A549 treated with DMSO at 1 μM for 4 hours (cell line): ENCODE measurements at places on chromosomes 16 and 17. TPM values are rescaled to one million over a fixed set of nuclear protein-coding genes. Genes with fewer than 3 reads are reported as not detected.

CHST6 gene
- total RNA-seq, result 0.07 to 0.16 TPM (median 0.12 TPM) in 5 replicates

EMP2 gene
- total RNA-seq, result 18.3 to 27.7 TPM (median 25.3 TPM) in 5 replicates

CLEC18A gene
- total RNA-seq, result 0.07 to 0.20 TPM (median 0.14 TPM) in 4 of 5 replicates, not detected in the other

WNT9B gene
- not detected in 5 replicates for total RNA-seq

HES7 gene
- 0.63 to 1.6 TPM (median 1.3 TPM) in 5 replicates for total RNA-seq

CD300E gene
- total RNA-seq, result not detected in 5 replicates

SLC16A5 gene
- 23.9 to 31.5 TPM (median 27.3 TPM) in 5 replicates for total RNA-seq

RGS11 gene
- 3.5 to 4.7 TPM (median 4.4 TPM) in 5 replicates for total RNA-seq

ICAM2 gene
- 0.15 to 0.23 TPM in 2 of 5 replicates, not detected in the others for total RNA-seq

TEDC2 gene
- 16.3 to 25.4 TPM (median 22.3 TPM) in 5 replicates for total RNA-seq

TBC1D3K gene
- not detected in 5 replicates for total RNA-seq

CASKIN1 gene
- 0.32 to 1.8 TPM (median 0.50 TPM) in 5 replicates for total RNA-seq

TMED6 gene
- total RNA-seq, result 0.09 to 0.20 TPM in 2 of 5 replicates, not detected in the others

UMOD gene
- not detected in 5 replicates for total RNA-seq

PRMT7 gene
- total RNA-seq, result 30.2 to 32.7 TPM (median 31.2 TPM) in 5 replicates

SDK2 gene
- total RNA-seq, result 0.30 to 0.56 TPM (median 0.45 TPM) in 5 replicates

CHST5 gene
- total RNA-seq, result 0.07 to 0.10 TPM (median 0.08 TPM) in 3 of 5 replicates, not detected in the others

AOC3 gene
- total RNA-seq, result 0.99 to 2.0 TPM (median 1.5 TPM) in 5 replicates

LGALS9B gene
- not detected in 5 replicates for total RNA-seq

PITPNM3 gene
- 1.6 to 2.9 TPM (median 2.2 TPM) in 5 replicates for total RNA-seq

MT1H gene
- total RNA-seq, result not detected in 5 replicates

ZCCHC14 gene
- total RNA-seq, result 8.4 to 11.6 TPM (median 10.4 TPM) in 5 replicates

LDAF1 gene
- total RNA-seq, result 16.4 to 25.2 TPM (median 20.6 TPM) in 5 replicates

SLC52A1 gene
- total RNA-seq, result 0.34 to 1.2 TPM (median 0.68 TPM) in 5 replicates

OR1G1 gene
- not detected in 5 replicates for total RNA-seq

DNAI2 gene
- not detected in 5 replicates for total RNA-seq

SHCBP1 gene
- total RNA-seq, result 33.9 to 41.3 TPM (median 40.4 TPM) in 5 replicates

PLA2G10 gene
- total RNA-seq, result 0.17 to 0.25 TPM in 2 of 5 replicates, not detected in the others

STXBP4 gene
- total RNA-seq, result 4.1 to 7.4 TPM (median 5.3 TPM) in 5 replicates

KRTAP4-12 gene
- total RNA-seq, result not detected in 5 replicates

RILP gene
- 13.4 to 18.0 TPM (median 17.5 TPM) in 5 replicates for total RNA-seq

SCGB1C2 gene
- not detected in 5 replicates for total RNA-seq

TCAP gene
- 0.77 to 1.8 TPM (median 1.0 TPM) in 5 replicates for total RNA-seq

COX10 gene
- 19.3 to 22.6 TPM (median 21.1 TPM) in 5 replicates for total RNA-seq

RAB37 gene
- total RNA-seq, result 0.99 to 1.6 TPM (median 1.3 TPM) in 5 replicates

CMTM2 gene
- total RNA-seq, result not detected in 5 replicates

ARHGAP44 gene
- 3.0 to 3.6 TPM (median 3.1 TPM) in 5 replicates for total RNA-seq

PPM1E gene
- 0.06 to 0.08 TPM (median 0.07 TPM) in 5 replicates for total RNA-seq

PRRT2 gene
- total RNA-seq, result 0.30 to 0.43 TPM (median 0.34 TPM) in 5 replicates

MYOCD gene
- total RNA-seq, result 0.94 to 3.0 TPM (median 2.1 TPM) in 5 replicates

BICDL2 gene
- not detected in 5 replicates for total RNA-seq

ERN2 gene
- total RNA-seq, result not detected in 5 replicates

KRTAP4-3 gene
- not detected in 5 replicates for total RNA-seq

KRT9 gene
- total RNA-seq, result not detected in 5 replicates

UNC45B gene
- total RNA-seq, result not detected in 5 replicates

TNK1 gene
- 1.3 to 1.8 TPM (median 1.6 TPM) in 5 replicates for total RNA-seq

WSCD1 gene
- 2.1 to 3.9 TPM (median 3.7 TPM) in 5 replicates for total RNA-seq

ZNF287 gene
- total RNA-seq, result 12.3 to 18.9 TPM (median 14.4 TPM) in 5 replicates

NOD2 gene
- total RNA-seq, result not detected in 5 replicates

HMOX2 gene
- total RNA-seq, result 51.0 to 60.9 TPM (median 56.8 TPM) in 5 replicates

CDH13 gene
- total RNA-seq, result 0.01 to 0.03 TPM in 2 of 5 replicates, not detected in the others

NOB1 gene
- 108 to 135 TPM (median 122 TPM) in 5 replicates for total RNA-seq

SOST gene
- total RNA-seq, result not detected in 5 replicates

DHX58 gene
- 0.32 to 0.55 TPM (median 0.37 TPM) in 5 replicates for total RNA-seq

CAVIN1 gene
- 454 to 515 TPM (median 493 TPM) in 5 replicates for total RNA-seq
